ENCODE measurements at places on chromosomes 11 and 22. TPM values are rescaled to one million over a fixed set of nuclear protein-coding genes. Genes with fewer than 3 reads are reported as not detected.

The NCF4 gene
- total RNA-seq, result not detected

The XKR3 gene
- total RNA-seq, result not detected

The CADM1 gene
- 0.37 TPM for total RNA-seq

The MAPK1 gene
- 45.2 TPM for total RNA-seq

The LMF2 gene
- total RNA-seq, result 32.3 TPM

The YAP1 gene
- 114 TPM for total RNA-seq

The RTN4RL2 gene
- 1.5 TPM for total RNA-seq

The CDCA5 gene
- 12.5 TPM for total RNA-seq

The PHF21B gene
- total RNA-seq, result not detected

The OR52N4 gene
- not detected for total RNA-seq

The MS4A8 gene
- not detected for total RNA-seq

The OR8D4 gene
- 0.37 TPM for total RNA-seq

The KRTAP5-8 gene
- not detected for total RNA-seq

The ZNF70 gene
- 4.9 TPM for total RNA-seq

The SMIM38 gene
- under 0.01 TPM for total RNA-seq

The KCNK4 gene
- total RNA-seq, result not detected

The GGT1 gene
- total RNA-seq, result 0.39 TPM

The TYR gene
- not detected for total RNA-seq

The GLYATL1B gene
- not detected for total RNA-seq

The OPCML gene
- not detected for total RNA-seq

The YPEL4 gene
- total RNA-seq, result 0.73 TPM
